ENCODE measurements at places on chromosomes 1 and 21. TPM values are rescaled to one million over a fixed set of nuclear protein-coding genes. Genes with fewer than 3 reads are reported as not detected.

DNA sequence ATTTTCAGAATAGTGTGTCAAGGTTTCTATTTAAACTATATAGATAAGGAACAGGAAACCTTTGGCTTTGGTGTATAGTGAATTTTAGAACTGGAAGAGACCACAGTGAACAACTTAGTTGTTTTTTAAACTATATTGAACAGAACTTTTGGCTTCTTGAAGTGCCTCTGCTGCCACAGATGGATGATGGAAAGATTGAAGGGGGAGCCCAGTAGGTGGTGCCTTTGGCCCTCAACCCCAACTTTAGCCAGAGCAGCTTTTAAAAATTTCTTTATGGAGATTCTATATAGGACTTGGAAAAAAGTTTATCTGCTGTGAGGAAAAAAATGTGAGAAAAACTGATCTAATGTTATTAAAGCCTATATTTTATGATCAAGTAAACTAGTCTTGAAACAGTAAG, 50.2 kb downstream of the SWT1 start:
- no peak for DNase-seq
- no peak overlapping the region for H3K4me3 ChIP-seq
- H3K27me3 ChIP-seq, result no peaks in the 10 kb centered on the region

The CFAP57 gene
- polyA plus RNA-seq, result 0.03 TPM

DNA sequence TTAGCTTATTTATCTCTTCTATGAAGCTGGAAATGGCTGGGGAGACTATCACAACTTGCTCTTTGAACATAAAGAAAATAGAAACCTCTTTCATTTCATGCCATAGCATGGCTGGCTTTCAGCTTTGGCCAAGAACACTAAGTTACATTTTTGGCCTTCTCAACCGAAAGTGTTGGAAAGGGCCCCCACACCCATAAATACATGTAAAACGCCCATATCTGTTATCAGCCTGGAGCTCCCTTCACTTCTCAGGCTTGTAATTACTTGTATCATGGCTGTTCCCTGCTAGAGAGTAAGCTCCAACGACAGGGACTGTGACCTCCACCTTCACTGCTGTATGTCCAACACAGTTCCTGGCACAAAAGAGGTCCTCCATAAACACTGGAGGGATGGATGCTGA, 12.7 kb upstream of the EIF4G3 start:
- no peak overlapping the region for H3K4me3 ChIP-seq
- H3K4me1 ChIP-seq, result peaks cover 4% of the 10 kb centered on the region
- H3K27me3 ChIP-seq, result no peaks in the 10 kb centered on the region
- no peak overlapping the region for H3K27ac ChIP-seq

DNA sequence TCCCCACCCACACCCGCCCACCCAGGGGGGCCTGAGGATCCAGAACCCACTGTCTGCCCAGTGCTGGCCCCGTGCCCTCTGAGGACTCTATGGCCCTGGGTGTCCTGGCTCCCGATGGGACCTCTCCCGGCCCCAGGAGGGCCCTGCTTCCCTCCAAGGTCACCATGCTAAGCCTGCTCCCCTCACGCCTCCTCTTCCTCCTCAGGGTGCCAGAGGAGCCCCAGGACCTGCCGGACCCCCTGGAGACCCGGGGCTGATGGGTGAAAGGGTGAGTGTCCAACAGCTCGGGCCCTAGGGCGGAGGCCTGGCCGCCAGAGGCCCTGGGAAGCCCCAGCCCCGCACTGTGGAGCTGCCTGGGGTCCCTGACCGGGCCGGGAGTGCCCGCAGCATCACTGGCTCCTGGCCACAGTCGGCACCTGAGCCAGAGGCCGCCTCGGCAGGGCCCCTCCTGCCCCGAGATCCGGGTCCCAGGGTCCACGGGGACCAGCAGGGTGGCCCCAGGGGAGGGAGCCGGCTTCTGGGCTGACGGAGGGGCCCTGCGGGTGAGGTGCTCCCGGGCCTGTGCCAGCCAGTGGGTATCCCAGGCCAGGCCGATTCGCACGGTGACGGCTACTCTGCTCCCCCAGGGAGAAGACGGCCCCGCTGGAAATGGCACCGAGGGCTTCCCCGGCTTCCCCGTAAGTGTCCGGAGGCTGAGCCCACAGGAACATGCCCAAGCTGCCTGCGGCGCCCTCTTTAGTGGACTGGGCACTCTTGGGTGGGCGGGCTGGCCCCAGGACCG, 16.1 kb downstream of the COL6A1 start:
- H3K27me3 ChIP-seq, result no peaks in the 10 kb centered on the region
- H3K4me1 ChIP-seq, result peaks cover 9% of the 10 kb centered on the region
- H3K4me3 ChIP-seq, result no peak overlapping the region
- H3K36me3 ChIP-seq, result peaks cover 2% of the 10 kb centered on the region

GRCh38 chr1:157069601-157070000, 24.1 kb upstream of the ARHGEF11 start:
- DNase-seq, result no peak
- H3K36me3 ChIP-seq, result no peaks in the 10 kb centered on the region
- H3K4me3 ChIP-seq, result no peak overlapping the region
- no peaks in the 10 kb centered on the region for H3K27me3 ChIP-seq
- H3K27ac ChIP-seq, result no peak overlapping the region

GRCh38 chr1:159937054-159937750, 8.2 kb downstream of the IGSF9 start:
- no peaks in the 10 kb centered on the region for H3K27me3 ChIP-seq
- no peaks in the 10 kb centered on the region for H3K36me3 ChIP-seq
- peak; percentile 83 for DNase-seq
- H3K4me3 ChIP-seq, result peak overlapping the region; percentile 35
